Inflammatory macrophage treated with lipopolysaccharide for 4 hours (primary cell): ENCODE measurements at places on chromosomes 1 and 21.

GRCh38 chr1:181208083-181208482 is 119.6 kb downstream of the IER5 start:
- DNase-seq: no peak

- no peak for DNase-seq
These were observed 123.3 kb downstream of the SMYD3 start for GRCh38 chr1:246383791-246384190.

- peak; percentile 97 for DNase-seq
These were observed 98.9 kb upstream of the SLC44A3 start for GRCh38 chr1:94721240-94721639.

DNA sequence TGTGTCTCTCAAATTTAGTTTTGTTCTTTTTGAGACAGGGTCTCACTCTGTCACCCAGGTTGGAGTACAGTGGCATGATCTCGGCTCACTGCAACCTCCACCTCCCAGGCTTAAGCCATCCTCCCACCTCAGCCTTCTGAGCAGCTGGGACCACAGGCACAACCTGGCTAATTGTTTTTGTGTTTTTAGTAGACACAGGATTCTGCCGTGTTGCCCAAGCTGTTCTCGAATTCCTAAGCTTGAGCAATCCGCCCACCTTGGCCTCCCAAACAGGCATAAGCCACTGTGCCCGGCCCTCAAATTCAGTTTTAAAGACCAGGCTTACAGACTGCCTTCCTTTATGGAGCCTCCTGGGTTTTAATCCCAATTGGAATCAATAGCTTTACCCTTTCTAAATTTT is 83.7 kb upstream of the SELENON start:
- no peak for DNase-seq

DNA sequence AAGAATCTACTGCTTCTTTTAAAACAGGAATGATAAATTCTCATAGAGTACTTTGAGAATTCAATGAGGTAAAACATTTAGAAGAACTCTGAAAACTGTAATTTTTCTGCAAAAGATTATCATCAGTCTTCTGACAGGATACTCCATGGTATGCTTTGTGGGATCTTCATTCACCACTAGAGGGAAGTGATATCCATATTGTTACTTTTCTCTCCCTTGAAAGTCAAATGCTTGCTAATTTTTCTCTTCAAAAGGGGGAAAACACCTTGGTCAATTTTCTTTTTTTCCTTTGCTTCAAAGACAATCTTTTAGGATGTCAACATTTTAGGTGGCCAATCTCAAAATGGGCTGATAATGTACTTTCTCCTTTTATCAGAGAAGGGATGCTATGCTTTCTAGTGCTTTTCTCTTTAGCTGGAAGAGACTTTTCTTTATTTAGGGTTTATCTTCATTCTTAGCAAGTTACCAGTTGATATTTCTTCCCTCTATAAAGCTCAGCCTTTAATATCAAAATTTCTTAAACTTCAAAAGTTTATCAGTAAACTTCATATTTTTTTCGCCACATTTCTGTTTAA is 95.5 kb downstream of the NEGR1 start:
- peak; percentile 19 for DNase-seq

- no peak for DNase-seq
These were observed 3.5 kb downstream of the KRTAP10-2 start for GRCh38 chr21:44547656-44548331.

GRCh38 chr1:210384625-210385024 is 55.9 kb downstream of the HHAT start:
- DNase-seq: peak; percentile 18

DNA sequence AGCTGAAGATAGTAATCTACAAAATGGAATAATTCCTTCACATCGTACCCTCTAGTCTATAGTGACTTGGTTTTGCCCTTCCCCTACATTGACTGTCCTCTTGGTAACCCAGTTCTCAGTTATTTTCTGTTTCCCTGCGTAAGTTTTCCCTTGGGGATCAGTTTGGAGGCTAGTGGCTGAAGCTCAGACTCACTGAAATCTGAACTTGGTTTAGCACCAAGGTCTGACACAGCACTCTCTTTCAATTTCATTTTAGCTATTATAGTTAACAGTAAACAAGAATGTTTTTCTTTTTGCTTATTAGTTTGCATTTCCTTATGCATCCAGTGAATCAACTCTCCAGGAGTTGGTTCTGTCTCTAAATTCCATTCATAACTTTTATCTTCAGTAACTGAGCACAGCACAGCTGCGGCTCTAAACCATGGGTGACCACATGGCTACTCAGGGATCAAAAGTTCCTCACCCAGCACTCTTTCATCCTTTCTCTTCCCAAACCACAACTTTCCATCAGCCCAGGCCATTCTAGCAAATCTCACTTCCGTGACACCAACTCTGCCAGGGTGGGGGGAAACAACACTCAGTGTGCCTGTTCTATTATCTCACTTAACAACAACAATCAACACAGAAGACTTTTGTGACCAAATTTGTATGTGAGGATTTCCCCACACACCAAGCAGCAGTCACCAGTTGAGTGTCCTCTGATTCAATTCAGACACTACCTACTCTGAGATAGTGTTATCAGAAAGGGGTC is 17.6 kb upstream of the IFI6 start:
- peak; percentile 6 for DNase-seq

GRCh38 chr1:233614173-233614742 is 352 bp downstream of the KCNK1 start:
- no peak for DNase-seq

DNA sequence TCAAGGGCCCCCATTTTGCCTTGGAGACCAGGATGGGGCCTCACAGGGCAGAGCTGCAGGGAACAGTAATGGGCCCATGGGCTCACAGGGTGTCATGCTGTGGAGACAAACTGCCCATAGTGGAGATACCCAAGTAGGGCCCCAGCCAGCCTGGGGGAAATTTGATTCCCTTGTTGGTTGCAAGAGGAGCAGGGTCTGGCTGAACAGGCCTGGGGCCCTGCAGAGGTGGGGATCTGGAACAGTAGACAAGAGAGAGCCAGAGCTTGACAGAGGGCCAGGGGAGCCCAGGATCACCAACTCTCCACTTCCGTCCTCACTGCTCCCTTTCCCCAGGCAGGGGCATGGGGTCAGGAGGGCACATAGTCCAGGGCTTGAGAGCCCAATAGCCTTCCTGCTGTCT is 8.7 kb downstream of the S100B start:
- DNase-seq: no peak

- DNase-seq: peak; percentile 59
These were observed 24.0 kb upstream of the DDOST start for GRCh38 chr1:20685099-20685662.

DNA sequence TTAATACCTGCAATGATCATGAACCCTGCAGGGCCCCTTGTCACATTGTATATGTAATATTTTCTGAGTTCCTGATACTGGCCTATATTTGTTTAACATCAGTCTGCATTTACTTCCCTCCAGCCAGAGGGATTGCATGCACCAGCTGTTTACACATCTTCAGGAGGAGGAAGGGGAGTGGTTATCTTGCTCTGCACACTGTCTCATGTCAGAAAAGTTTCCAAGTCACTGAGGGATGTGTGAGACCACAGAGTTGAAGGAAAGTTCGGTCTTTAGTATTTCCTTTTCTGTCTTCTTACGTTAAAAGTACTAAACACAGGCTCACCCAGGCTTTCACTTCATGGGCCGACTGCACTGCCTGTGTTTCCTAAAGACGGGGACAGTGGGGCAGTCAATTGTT is 574.1 kb downstream of the LMO4 start:
- DNase-seq: peak; percentile 74

DNA sequence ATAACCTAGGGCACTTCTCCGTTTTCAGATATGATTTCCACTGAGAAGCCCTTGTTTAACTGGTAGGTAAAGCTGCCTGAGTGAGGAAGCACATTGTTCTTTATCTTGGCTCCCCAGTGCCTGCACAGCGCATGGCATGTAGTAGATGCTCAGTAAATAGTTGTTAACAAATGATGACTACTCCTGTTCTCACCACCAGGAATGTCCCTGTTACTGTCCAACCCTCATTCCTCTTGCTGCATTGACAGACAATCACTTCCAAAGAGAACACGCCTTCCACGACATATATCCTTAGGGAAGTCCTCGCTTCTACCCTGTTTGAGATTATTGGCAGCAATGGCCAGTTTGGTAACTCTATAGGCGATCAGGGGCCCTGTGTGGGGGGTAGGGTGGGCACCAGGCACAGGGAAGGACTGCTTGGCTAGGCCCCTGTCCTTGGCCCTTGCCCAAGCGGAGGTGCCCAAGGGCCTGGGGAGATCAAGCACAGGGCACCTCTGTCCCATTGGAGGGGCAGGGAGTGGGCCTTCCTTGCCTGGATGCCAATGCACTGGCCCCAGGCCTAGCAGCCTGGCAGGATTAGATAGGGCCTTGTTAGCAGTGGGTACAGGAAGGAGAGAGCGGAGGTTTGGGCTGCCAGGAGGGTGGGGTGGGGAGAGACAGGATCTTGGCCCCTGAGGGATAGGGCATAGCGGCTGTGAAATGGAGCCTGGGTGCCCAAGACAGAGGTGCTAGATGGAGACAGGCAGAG is 10.2 kb downstream of the NES start:
- no peak for DNase-seq

DNA sequence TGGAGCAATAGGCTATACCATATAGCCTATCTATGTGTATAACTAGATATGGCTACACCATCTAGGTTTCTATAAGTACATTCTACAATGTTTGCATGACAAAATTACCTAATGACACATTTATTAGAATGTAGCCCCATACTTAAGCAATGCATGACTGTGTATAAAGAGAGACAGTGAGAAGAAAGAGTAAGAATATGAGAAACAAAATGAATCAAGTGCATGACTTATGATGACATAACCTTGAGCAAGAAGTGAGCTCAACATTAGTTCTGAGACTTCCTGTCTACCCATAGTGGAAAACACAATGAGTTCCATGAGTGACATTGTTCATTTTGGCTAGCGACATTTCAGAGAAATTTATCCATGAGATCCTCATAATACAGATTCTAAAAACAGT is 10.1 kb downstream of the SLC44A5 start:
- peak; percentile 4 for DNase-seq
